ENCODE measurements at places on chromosomes 3 and 15.

GRCh38 chr3:187954873-187955586 lies 198.9 kb upstream of the LPP start:
- DNase-seq: no peak

DNA sequence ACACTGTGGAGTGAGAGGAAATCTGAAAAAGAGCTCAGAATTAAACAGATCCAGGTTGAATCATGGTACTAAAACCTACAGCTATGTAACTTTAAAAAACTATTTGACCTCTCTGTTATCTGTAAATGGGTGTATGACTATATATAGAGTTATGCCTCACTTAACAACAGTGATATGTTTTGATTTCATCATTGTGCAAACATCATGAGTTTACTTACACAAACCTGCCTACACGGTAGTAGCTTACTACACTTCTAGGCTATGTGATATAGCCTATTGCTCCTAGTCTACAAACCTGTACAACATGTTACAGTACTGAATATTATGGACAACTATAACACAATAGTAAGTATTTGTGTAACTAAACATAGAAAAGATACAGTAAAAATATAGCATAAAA lies 191.6 kb upstream of the MEIS2 start:
- no peak for DNase-seq

- DNase-seq: no peak
Observed at GRCh38 chr3:32238453-32239306, at the start of gene CMTM8. CMTM8 (plus strand) TSS chr3:32238680; CDS start chr3:32238973, 293 bp downstream.

GRCh38 chr3:105401691-105402149 lies 35.0 kb downstream of the ALCAM start:
- no peak for DNase-seq

GRCh38 chr3:48633256-48633655 lies 2.0 kb downstream of the SLC26A6 start:
- no peak for DNase-seq

DNA sequence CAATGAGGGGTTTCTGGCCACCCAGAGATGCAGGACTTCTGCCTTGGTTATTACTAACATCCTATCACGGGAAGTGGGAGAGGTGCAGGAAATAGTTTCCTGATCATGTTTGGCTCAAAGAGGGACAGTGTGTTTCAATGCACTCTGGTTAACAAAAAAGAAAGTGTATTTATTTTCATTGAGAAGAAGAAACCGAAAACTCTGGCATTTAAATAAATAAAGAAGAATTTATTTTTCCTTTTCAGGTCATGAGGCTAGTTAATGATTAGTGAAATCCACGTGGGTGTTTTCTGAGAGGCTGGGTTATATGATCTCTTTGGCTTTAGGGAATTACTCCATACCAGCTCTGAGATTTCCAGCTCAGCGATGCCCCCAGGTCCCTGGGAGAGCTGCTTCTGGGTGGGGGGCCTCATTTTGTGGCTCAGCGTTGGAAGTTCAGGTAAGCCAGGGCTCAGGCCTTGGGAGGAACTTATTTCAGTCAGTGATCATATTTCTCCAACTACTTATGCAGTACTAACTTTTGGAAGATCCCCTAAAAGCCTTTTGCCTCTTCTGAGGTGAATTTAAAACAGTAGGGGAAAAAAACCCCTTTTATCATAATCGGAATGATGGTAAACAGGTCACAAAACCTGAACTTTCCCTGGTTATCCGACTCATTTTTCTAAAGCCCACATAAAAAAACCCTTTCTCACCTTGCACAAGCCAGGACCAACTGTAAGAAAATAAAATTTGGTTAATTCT lies at the start of gene PLA1A:
Gene PLA1A (plus strand): TSS at position 338 of the 741 bp plus-strand sequence. CDS start 29 bp downstream, at position 367.
- no peak for DNase-seq

DNA sequence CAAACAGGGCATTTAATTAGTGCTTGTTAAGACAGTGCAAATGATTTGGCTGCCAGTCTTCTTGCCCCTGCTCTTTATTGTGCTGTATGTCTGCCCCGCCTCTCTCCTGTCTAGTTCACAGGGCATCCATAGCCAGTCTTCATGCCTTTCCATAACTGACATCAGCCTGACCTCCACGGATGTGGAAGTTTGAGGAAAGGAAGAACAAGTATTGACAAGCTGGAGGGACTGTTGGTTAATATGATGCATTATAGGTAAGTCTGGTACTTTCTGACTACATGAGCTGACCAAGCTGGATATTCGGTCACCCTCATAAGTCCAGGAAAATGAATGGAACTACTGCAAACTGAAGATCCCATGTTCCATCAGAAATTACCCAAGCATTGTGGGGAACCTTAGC lies 325.9 kb downstream of the TIGIT start:
- DNase-seq: no peak

DNA sequence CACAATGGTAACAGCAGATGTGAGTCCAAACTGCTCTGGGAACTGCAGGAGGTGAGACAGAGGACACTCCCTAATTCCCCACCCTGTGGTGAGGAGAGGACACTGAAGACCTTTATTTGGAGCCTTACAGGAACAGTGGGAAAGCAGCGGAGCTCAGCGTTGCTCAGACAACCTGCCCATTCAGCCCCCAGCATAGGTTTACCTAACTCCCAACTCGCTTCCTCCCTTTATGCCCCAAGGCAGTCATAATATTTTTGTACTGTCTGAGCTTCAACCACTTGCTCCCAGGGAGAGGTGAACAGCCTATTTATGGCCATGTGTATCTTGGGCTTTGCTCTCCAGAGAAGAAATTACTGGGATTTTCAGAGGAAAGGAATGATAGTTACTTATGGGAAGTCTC lies 34.1 kb downstream of the SHC4 start:
- DNase-seq: no peak

DNA sequence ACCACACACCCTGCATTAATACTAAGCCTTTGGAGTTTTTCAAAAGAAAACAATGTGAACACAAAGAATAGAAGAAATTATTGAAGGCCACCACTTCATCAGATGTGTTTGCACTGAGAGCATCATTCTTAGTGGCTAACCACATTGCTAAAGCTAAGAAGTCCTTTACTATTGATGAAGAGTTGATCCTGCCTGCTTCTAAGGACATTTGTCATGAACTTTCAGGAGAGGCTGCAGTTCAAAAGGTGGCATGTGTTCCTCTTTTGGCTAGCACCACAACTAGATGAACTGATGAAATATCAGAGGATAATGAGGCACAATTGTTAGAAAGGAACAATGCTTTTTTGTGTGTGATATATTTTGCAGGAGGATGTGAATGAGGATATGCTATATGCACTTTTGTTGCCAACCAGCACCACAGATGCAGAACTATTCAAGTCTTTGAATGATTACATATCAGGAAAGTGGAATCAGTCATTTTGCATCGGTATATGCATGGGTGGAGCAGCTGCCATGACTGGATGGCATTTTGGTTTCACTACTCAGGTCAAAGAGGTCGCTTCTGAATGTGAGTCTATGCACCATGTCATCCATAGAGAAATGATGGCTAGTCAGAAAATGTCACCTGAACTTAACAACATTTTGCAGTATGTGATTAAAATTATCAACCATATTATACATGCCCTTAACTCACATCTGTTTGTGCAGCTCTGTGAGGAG lies 2.5 kb upstream of the EID1 start:
- DNase-seq: no peak

DNA sequence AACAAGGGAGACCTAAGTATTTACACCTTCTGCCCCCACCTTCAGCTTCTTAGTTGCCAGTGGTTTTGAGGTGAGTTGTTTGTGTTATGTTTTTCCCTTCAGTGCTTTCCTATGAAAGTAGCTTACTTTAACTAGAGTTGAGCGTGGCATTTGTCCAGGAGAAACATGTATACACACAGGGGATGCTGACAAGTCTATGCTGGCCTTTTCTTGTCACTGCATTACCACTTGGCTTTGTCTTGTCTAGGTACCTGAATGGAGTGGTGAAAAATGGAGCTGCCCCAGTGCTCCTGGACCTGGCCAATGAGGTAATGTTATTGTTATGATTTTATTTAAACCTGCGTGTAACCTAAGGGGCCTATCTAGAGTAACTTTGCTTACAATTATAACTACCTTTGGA lies 74.4 kb downstream of the CDIN1 start:
- no peak for DNase-seq

GRCh38 chr3:79367066-79367465 lies 400.7 kb downstream of the ROBO1 start:
- DNase-seq: no peak

DNA sequence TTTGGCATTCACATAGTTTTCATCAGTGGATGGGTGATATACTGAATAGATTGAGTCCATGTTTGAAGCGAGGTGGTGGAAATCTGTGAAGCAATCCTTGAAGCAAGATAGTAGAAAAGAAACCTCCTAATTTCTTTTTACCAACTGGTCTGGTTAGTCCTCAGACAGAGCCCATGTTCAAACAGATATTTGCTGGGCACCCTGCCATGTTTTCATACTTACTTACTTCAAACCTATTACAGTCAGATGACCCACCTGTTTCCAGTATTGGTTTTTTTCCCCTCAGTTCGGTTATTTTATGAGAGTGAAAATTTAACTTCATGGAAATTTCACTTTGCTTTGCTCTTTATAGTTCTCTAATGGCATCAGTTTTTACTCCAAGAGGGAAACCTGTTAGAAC lies 23.7 kb downstream of the EXOSC7 start:
- DNase-seq: no peak

DNA sequence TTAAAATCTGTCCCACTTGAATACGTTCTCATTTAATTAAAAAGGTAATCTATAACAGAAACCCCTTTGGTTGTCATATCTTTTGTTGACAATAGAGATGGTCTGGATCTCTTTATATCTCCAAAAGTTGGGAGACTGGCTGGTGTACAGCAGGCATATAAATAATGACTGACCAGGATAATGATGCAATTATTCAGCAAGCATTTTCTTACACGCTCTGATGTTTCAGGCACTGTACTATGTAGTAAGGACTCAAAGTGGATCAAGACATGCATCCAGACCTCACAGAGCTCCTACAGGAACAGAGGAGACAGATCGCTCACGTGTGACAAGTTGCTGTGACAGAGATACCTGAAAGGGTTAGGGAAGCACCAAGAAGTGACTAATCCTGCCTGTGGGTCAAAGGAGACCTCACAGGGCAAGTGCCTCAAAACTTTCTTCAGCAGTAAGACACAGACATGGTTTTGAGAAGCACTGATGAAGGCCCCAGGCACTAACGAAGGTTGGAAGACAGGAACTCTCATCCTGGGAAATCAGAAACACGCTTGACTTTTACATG lies 25.7 kb downstream of the VPS39 start:
- no peak for DNase-seq

- DNase-seq: no peak
Observed at GRCh38 chr3:43400167-43400566, 113.8 kb downstream of the SNRK start.

DNA sequence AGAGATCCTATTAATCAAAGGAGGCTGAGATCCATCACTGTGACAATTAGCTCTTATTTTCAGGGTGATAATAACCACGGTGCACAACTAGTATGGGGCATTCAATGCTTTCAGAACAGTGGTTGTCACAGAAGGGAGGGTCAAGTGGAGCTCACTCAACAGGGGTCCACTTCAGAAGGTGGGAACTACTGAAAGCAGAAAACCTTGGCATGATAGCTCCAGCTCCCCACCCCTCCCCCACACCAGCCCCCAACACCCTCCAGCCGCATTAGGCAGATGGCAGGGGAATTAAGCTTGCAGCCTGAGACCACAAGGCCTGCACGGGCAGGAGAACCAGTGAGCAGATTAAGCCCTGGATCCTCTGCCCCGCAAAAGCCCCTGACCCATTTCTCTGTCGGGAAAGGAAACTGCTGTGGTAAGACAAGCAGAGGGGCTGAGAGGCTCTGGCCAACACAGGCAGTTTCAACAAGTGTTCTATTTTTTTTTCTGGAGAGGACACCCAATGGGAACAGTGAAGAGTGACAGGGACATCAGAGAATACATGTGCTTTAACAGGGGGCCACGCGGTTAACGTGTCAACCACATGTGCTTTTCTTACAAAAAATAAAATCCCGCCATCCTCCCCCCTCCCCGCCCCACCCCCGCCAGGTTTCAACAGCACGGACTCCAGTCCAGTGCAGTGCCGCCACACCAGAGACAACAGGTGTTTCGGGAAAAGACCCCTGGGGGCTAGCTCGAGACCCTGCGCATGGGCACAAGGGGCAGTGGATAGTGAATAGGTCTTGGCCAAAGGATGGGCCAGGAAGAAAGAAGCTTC lies 997 bp downstream of the FYCO1 start:
- no peak for DNase-seq

DNA sequence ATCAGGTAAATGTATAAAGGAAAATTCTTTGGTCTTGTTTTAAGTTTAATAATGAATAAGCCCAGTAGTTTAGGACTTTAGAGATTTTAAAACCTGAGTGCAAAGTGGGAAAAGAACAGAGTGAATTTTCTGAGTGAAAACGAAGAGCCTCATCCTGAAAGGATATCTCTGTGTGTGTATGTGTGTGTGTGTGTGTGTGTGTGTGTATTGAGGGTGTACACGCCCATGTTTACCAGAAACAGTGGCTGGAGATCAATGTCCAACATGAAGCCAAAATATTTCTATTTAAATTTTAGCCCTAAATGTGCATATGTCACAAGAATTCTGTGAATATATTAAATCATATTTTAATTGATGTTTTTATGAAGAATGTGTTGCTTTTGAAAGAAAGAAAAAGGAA lies 549.9 kb downstream of the CADM2 start:
- no peak for DNase-seq

- DNase-seq: no peak
Observed at GRCh38 chr3:124850633-124851032, 36.5 kb downstream of the ITGB5 start.

DNA sequence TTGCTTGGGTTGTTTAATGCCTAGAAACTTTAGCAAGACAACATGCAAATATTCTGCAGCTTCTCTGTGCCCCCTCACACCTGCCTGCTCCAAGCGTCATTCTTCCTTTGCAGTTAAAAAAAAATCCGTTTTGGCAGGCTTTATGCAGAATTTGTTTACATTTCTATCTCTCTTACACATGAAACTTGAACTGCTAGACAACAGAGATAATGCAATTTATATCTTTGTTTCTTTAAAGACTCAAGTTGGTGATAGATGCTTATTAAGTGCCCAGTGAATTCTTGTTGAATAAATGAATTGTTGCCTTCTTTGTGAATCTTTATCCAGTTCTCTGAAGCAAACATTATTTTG lies 53.2 kb downstream of the CHST2 start:
- DNase-seq: no peak

GRCh38 chr15:41630616-41631217 lies 29.5 kb upstream of the MGA start:
- no peak for DNase-seq

DNA sequence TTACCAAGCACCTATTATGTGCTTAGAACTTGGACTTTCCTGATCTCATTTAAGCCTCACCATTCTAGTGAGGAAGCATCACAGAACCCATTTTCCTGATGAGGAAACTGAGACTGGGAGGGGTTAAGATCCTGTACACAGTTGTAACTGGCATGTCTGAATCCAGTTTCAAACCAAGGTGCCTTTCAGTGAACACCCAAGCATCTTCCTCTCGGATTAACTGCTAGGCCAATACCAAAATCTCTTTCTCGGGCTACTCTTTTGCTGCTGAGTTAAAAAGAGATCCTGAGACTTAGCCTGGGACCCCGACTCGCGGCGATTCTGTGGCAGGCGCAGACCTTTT lies 578 bp upstream of the CEMIP start:
- DNase-seq: no peak

Data from anterior cingulate cortex (tissue), 58 donors.